ENCODE measurements at places on chromosomes 2 and 18.

GRCh38 chr18:11511434-11512095 is 97.8 kb upstream of the SLC35G4 start:
- no peak for DNase-seq

- no peak for DNase-seq
Measured at GRCh38 chr2:205193125-205193835, 489.0 kb upstream of the NRP2 start.

DNA sequence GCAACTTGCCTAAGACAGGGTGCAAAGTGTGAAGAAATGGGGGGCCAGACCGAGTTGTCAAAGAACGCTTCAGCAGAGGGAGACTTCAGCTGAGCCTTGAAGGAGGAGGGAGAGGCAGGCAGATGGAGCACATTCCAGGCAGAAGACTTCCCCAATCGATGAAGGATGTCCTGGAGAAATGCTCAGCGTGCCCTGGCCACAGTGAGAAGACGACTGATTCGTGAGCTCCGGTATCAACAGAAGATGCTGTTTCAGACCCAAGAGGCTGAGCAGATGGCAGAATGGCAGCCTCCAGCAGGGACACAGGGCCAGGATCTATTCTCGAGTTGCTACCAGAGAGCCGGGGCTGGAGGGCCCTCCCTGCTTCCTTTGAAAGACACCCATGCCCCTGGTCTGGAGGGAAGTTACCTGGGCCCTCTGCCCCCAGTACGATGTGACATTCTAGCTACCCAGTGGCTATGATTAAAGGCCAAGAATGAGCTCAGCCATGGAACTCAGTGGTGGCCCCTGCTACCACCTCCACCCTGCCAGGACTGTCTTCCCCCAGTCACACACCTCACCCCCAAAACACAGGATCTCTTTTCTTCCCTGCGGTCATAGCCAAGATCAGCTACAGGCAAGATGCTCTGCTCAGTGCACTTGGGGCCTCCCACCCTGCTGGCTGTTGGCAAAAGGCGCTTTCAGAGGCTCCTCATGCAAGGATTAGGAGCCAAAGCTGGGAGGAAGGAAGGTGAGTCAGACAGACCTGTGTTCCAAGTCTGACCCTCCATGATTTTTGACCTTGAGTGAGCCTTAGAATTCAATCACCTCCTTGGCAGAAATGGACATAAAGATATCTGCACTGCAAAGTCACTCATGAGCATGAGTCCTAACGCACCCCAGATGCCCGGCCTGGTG is 84.3 kb downstream of the TFCP2L1 start:
- no peak for DNase-seq

- no peak for DNase-seq
Measured at GRCh38 chr2:59277671-59278070, 1036.5 kb upstream of the FANCL start.

GRCh38 chr18:22543769-22544168 is 126.1 kb upstream of the CTAGE1 start:
- DNase-seq, result no peak

DNA sequence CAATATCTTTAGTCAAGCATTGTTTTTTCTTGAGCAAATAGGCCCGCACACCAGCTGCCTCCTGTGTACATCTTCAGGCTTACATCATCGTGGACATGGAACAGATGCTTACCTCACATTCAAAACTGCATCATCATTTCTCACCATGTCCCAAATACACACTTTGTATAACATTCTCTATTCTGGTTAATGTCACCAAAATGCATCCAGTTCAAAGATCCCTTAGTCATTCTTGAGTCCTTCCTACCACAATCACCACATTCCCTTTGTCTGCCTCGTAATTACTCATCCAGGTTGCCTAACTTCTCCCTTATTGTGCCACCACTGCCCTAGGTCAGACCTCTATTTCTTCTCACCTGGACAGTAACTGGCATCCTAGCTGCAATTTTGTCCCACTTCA is 373.7 kb upstream of the GALNT5 start:
- no peak for DNase-seq

DNA sequence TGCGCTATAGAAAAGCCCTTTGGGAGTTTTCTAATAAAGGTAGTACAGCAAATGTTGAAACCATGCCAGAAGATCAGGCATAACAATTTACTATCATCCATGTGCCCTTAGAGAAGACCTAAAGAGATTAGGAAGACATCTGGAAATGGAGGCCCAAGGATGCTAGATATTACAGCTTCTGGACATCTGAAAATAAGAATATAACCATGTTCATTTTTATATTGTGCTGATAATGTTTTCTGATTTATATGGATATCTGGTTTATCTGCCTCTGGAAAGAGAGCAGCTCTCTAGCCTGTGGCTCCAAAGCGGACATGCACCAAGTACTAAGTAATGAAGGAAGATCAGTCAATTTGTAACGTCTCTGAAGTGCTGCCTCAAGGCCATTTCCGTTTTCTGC is 478.0 kb upstream of the DDX18 start:
- no peak for DNase-seq
